Heart left ventricle (tissue), 16 donors: ENCODE measurements at places on chromosomes 6 and 20. TPM values are rescaled to one million over a fixed set of nuclear protein-coding genes. Genes with fewer than 3 reads are reported as not detected.

GRCh38 chr6:144178323-144178722 lies 28.0 kb downstream of the STX11 start:
- DNase-seq, result no peak

DNA sequence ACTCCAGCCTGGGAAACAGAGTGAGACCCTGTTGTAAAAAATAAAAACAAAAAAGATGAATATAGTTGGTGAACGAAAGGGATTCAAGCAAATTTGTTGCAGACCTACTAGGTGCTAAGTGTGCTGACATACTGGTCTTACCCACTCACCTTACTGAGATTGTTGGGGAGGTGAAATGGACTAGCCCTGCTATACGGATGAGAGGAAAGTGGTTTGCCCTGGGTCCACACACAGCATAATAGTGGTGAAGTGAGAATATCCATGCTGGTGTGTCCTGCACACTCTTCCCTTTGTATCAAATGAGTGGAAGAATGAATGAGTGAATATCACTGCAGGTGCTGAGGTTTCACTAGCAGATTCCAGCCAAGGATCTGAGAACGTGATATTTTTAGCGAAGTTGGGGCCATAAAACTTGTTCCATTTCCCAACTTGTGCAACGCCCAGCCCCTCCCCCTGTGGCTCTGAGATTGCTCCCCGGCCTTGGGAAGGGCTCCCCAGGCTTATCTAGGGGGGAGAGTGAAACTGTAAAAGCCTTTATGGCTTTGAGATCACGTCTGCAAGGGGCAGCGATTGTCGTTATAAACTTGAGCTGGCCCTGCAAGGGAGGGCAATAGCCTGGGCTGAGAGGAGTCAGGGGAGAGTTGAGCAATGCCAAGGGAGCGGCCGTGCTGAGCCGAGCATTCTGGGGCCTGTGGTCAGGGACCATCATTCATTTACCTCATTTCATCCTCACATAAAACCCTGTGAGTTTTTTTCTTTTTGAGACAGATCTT lies 33.2 kb upstream of the TTPAL start:
- DNase-seq, result no peak

DNA sequence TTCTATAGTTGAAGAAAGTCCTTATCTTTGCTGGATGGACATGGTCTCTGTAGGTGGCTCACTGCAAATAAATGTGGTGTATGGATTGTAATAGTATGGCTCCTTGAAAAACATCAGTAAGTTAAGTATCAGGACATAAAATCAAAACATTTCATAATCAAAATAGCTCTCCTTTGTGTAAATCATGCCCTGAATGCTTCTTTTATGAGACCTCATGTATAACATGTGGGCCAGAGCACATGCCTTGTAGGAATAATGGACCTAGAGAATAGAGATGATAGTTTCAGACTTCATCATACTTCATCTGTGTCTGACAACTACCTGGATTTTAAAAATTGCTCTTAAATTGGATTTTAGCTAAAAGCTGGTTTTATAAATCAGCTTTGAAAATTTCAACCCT lies 159.9 kb downstream of the ASCC3 start:
- no peak for DNase-seq

- DNase-seq, result peak; percentile 49
These were observed 67.9 kb downstream of the IGF2R start for GRCh38 chr6:160036790-160037206.

GRCh38 chr6:140623498-140623897 lies 1249.0 kb upstream of the CITED2 start:
- no peak for DNase-seq

- DNase-seq, result no peak
These were observed 34.7 kb downstream of the MAN1A1 start for GRCh38 chr6:119314885-119315272.

- DNase-seq, result no peak
These were observed 10.4 kb downstream of the SCML4 start for GRCh38 chr6:107813555-107814194.

DNA sequence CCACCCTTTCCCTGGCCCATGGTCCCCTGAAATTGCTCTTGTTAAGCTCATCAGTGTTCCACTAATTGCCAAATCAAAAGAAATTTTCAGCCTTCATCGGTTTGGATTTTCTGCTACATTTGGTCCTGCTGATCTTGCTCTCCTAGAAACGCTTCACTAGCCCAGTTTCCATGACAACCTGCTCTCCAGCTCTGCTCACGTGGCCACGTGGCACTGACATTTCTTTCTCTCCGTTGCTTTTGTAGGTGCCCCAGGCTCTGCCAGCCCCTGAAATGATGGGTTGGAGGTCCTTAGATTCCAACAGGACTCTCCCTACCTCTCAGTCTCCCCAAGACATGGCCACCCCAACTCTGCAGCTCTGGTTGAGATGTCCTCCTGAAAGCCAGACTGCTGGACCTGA lies 45.8 kb upstream of the NNAT start:
- no peak for DNase-seq

- no peak for DNase-seq
These were observed 40.8 kb downstream of the PKIB start for GRCh38 chr6:122651031-122651430.

DNA sequence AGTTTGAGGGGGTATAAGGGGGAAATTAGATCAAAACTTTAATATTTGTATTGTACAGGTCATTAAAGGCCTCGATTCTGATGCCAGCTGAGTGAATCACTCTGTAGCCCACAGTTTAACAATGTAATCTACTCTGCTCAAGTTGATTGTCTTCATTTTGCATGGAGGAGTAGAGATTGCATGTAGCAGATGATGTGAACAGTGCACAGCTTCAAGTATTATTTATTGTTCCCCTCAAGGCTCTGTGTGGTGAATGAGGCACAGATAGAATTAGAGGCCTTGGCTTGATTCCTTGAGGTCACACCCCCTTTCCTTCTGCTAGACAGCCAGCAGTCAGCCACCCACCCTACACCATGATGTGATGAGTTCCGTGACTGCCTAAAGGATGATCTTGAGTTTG lies 38.1 kb downstream of the TXLNB start:
- DNase-seq, result no peak

DNA sequence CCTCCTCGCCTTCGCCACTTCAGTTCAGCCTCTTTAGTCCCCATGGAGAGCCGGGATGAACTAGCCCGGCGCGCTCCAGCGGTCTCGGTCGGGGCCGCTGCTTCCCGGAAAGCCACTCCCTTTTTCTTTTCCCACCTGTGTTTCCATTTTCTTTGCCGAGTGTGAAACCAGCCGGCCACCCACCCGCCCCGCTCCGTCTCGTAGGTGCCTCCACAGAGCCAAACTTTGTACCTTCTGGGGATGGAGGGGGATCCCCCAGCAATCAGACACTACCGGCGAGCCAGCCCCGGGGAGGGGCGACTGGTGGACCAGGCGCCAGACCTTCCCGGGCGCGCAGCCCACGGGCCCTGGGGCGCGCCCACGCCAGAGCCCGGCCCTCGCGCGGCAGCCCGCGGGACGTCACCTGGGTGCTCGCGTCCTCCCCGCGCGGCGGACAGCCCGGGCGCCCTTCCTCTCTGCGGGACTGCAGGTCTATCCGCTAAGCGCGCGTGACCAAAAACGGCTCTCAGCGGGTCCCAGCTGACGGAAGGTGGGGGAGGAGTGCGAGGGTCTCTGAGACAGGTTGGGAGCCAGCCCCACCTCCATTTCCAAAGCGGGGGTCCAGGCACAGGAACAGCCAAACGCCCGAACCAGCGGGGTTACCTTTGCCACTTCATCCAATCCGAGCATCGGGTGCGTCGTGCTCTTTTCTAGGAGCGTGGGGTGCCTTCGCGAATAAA lies at the start of gene MCHR2:
Gene MCHR2, minus strand, starts transcription at position 691 of the 719 bp plus-strand sequence. CDS start 38,076 bp downstream, outside the sequence.
- no peak for DNase-seq

GRCh38 chr6:19465256-19465655 lies 371.9 kb upstream of the ID4 start:
- DNase-seq, result no peak

DNA sequence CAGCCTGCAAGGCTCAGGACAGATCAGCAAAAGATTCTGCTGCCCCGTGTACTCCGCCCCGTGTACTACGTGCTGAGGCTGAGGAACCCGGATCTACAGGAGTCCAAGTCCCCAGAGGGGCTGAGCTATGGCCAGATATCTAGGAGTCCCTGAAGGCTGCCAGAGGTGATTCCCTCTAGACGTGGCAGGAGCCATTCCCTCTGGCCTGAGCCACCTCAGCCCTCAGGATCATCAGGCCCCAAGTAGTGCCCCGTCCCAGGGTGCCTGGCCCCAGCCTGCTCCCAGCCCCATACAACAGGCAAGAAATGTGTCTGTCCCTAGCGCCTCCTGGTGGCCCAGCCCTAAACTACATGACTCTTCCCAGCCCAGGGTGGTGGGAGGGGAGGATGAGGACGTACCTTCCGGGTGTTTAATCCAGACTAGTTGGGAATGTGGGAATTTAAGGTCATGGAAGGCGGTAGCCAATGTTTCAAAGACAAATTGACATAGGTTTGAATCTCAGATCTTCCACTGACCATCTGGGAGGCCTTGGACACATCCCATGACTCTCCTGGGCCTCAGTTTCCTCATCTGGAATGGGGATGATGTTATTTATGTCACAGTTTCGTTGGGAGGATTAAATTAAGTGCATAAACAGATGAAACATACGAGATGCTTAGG lies 49.4 kb upstream of the PTPN1 start:
- peak; percentile 86 for DNase-seq

DNA sequence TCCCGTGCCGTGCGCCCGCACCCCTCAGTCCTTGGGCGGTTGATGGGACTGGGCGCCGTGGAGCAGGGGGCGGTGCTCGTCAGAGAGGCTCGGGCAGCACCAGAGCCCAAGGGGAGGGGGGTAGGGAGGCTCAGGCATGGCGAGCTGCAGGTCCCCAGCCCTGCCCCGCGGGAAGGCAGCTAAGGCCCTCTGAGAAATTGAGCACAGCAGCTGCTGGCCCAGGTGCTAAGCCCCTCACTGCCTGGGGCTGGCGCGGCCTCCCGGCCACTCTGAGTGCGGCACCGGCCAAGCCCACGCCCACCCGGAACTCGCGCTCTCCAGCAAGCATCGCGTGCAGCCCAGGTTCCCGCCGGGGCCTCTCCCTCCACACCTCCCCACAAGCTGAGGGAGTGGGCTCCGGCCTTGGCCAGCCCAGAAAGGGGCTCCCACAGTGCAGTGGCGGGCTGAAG lies 16.4 kb downstream of the SOX4 start:
- no peak for DNase-seq

- DNase-seq, result no peak
These were observed 382.9 kb downstream of the QKI start for GRCh38 chr6:163797296-163797845.

DNA sequence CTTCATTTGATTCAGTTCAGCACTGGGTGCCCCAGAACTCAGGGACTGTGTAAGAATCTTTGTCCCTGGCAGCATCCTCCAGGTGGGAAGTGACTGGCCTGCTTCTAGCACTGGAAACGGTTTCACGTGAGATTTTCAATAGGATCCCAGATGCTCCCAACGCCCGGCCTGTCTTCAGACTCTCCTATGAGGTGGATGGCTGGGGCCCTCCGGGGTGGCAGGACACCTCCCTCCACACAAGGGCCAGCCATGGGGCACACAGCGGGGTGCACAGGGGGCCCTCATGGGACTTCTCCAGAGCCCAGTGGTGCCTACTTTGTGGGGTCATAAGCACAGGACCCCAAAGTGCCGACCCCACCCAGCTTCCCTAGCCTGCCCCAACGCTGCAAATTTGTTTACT lies 72.8 kb downstream of the SMOC2 start:
- no peak for DNase-seq

- DNase-seq, result no peak
These were observed 295.6 kb downstream of the GRIK2 start for GRCh38 chr6:101689156-101689555.

GRCh38 chr6:52531834-52532233 lies 45.0 kb downstream of the TRAM2 start:
- DNase-seq, result no peak

GRCh38 chr6:132007474-132008190 lies 56.5 kb upstream of the CCN2 start:
- no peak for DNase-seq

DNA sequence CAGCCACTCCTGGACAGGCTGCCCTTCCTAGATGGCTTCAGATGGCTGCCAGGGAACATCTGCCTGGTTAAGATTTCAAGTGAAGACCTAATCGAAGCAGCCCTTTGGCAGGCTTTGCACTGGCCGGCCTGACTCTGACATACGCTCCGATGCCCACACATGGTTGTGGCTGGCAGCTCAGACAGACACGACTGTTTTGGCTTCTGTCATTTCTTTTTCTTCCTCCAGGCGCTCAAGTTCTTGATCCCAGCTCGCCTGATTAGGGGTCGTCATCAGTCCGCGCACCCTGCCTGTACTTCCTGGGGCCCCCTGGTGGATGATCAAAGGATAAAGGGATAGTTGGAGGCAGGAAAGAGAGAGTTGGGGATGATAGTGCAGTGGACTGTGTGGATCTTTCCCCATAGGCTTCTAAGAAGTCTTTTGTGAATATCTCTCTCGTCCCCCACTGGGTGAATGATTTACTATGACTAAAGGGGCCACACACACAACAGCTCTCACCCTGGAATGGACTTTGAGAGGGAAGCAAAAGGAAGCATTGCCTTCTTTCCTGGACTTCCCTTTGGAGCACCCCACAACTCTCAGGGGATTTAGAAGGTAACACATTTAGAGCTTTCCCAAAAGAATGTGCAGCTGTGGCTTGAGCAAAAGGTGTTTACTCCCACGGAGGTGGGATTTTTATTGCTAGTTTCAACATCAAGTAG lies 21.4 kb upstream of the TRAM2 start:
- DNase-seq, result peak; percentile 70

GRCh38 chr6:25223490-25223991 lies 55.6 kb upstream of the CARMIL1 start:
- DNase-seq, result peak; percentile 61

GRCh38 chr6:107621229-107621937 lies 131.5 kb downstream of the SOBP start:
- no peak for DNase-seq

GRCh38 chr6:7047966-7048365 lies 59.8 kb upstream of the RREB1 start:
- no peak for DNase-seq

- no peak for DNase-seq
These were observed 463.6 kb downstream of the HACE1 start for GRCh38 chr6:104396077-104396476.

- DNase-seq, result no peak
These were observed 10.3 kb downstream of the REPS1 start for GRCh38 chr6:138977646-138978167.

DNA sequence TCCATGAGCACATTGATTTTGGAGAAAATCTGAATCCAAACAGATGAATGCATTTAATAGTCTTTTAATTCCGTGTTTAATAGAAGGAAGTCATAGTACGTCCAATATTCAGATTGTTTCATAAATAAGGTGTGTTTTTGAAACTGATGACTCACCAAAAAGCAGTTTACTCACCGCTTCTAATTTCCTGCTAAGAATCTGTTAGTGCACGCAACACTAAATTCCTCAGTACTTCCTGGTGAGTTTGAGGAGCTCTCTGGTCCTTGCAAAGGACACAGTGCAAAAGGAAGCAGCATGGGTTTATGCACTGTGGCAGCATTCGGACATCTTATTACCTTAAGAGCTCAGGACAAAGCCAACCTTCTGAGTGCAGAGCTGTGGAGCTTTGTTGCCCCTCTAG lies 2.3 kb upstream of the ADGRF1 start:
- DNase-seq, result no peak

GRCh38 chr6:45326698-45327417 lies 1.3 kb upstream of the RUNX2 start:
- no peak for DNase-seq

GRCh38 chr20:37198932-37199660 lies 19.7 kb upstream of the MROH8 start:
- no peak for DNase-seq

The CALHM6 gene
- total RNA-seq, result 0.62 TPM

The FKBP1C gene
- 4.7 TPM for total RNA-seq

The HLA-A gene
- total RNA-seq, result 409 TPM

The HAO1 gene
- not detected for total RNA-seq

The OR2B6 gene
- not detected for total RNA-seq

The DLK2 gene
- total RNA-seq, result 2.8 TPM

The SIGLEC1 gene
- total RNA-seq, result 6.9 TPM
